NCI-H2081 (cell line): ENCODE measurements at places on chromosomes 2 and 18.

DNA sequence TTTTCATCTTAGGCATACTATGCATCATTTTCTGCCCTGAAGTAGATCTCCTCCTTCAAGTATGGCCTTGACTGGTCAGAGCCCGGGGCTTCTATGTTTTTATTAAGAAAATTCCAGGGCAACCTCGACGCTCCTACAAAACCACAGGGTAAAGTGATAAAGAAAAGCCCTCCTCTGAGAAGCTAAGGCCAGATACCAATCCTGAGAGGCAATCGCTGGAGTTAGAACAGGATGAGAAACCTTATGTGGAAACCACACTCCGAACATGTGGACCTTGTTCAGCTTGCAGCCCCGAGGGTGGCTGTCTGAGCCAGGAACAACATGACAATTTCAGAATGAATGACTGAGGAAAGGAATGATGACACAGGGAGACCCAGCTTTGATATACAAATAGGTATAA lies 35.6 kb downstream of the RMC1 start:
- DNase-seq = no peak

DNA sequence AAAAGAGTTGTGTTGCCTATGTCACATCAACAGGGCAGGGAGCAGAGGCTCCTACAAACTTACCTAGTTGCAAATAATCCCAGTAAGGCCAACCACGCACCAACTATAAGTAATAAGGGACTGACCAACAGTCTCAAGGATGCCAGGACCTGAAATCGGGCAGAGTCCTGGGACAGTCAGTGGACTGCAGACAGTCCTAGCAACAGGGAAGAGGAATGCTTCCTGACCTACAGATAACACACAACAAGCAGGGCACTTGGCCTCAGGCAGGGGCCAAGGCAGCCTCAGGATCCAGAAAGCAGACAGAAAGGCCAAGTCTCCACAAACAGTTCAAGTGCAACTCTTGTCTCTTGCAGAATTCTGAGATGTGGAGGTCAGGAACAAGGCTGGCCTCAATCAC lies 56.2 kb downstream of the GALNT14 start:
- no peak for DNase-seq

DNA sequence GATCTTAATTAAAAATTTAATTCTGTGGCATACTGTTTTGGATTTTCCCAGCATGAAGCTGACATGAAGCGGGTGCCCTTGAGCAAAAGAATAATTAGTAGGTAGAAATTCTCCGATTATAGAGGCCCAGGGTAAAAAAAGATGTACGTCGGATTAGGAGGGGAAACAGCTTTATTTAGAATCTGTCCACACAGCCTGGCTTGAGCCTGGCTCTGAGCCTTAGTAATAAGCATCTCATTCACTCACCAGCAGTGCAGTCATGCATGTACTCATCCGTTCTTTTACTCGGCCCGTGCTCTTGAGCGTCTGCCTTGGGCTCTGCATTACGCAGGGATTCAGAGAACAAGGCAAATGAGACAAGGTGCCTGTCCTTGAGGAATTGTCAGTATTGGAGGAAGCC lies 219.3 kb downstream of the AGAP1 start:
- DNase-seq = no peak

DNA sequence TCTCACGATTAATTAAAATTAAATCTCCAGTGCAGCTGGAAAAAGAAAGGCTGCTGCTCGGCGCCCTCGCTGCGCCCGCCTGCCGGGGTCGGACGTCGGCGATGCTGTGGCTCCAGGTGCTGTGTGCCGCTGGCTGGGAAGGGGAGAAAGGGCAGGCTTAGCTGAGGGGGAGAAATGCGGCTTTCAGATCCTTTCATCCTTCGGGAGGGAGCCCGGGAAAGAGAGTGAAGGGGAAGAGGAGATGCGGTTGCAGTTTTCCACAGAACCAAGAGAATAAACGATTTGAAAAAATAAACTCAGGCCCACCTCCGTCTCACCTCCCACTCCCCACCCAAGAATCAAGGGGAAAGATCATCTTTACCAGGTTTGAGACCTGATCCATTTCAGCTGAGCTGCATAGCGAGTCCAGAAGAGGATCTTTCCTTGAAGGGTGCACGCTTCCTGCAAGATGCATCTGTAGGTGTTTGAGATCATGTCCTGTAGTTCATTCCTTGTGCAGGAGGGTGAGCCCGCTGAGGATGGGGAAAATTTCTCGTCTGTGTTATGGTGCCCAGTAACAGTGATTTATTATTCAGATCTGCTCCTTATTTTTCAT lies 495 bp downstream of the TMEM169 start:
- peak; percentile 29 for DNase-seq

DNA sequence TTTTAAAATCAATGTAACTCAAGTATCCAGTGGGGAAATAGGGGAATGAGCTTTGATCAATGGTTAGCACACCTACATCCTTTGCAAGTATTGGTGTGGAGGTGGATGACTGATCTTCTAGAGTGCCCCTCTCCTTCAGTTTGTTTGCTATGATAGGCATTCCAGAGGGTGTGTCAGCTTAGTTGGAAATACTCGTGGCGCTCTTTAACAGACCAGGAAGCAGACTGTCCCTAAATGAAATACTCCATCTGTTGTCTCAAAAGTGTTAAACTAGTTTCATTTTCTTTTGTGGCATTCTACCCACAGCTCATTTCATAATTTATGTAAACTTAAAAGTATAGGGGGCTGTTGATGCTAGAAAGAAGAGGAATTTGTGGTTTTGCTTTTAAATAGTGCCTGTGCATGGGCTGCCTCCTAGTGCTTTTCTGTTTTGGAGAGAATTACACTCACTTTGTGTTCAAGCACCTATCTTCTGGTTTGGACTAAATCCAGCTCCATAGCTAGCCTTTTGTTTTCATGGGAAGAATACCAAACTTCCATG lies 66.2 kb downstream of the STAT1 start:
- no peak for DNase-seq

DNA sequence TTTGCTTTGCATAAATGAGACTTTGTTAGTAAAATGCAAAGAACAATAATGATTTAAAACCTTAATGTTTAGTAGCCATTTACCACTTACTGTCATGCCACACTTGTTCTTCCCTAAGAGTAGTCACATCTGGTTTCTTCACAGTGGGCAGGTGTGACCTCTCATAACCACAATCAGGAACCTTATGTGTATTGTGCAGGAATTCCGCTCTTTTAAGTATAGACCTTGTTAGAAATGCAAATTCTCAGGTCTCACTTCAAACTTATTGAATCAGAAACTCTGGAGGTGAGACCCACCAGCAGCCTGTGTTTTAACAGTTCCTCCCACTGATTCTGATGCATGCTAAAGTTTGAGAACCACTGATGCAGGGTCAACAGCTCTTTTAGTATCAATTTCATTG lies 518.8 kb upstream of the MEX3C start:
- DNase-seq = no peak

DNA sequence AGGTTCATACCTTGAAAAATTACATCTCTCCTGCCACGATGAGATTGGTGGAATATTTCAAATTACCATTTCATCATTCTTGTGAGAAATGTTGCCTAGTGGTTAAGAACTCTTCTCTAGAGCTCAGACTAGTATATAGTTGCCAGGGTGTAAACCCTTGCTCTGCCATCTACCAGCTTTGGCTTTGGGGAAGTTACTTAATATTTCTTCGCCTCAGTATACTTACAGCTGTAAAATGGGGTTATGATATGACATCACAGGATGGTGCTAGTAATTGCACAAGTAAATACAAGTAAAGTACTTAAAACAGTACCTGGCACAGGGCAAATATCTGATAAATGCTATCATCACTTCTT lies 1.5 kb downstream of the SPOPL start:
- DNase-seq = no peak

DNA sequence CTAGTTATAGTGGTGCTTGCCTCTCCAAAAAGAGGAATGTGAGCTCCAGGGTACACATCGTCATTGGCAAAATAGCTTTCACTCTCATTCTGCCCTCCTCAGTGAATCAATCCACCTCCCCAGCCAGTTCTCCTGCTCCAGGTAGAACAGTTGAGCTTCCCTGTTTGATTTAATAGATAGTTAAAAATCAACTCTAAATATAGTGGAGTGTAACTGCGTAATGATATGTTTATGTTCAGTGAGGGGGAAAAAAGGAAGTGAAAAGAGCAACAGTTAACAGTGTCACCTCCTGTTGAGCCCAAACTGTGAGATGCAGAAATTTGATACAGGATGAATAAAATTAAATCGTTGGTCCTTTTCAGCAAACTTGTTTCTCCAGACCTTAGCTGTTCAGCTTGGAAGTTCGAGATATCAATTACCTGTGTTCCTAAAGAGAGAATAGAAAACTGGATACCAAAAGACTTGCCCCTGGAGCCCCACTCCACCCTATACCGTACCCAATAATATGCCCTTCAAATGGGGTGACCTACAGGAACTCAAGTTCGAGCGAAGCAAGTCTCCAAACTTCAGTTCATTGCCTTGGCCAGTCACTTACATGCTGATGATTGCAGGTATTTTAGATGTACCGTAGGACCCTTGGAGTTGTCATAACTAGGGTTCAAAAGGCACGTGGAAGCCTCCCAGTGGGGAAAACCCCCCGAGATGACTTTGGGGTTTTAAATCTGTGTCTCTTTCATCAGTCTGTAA lies 708.4 kb downstream of the RNF144A start:
- peak; percentile 74 for DNase-seq

GRCh38 chr2:86194751-86195054 lies 559 bp downstream of the IMMT start:
- no peak for DNase-seq

DNA sequence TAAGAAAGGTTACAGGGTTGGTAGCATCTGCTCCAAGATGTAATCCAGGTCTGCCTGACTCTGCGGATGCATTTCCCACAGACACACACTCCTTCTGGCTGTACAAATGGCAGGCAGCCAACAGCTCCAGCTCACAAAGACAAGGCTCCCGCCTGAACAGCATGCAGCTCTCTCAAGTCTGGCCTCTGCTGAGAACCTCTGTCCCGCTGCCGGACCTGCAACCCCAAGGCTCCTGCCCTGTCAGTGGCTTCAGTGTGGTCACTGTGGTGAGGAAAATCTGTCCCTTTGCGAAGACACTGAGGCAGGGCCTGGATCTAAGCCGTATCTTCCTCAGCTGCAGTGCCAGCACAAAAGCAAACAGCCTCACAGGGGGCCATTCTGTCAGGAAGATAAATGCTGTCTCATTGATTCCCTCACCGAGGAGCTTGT lies 469.3 kb upstream of the MEX3C start:
- peak; percentile 47 for DNase-seq

- no peak for DNase-seq
These were observed 69.3 kb upstream of the CHN1 start for GRCh38 chr2:175074478-175074877.

- no peak for DNase-seq
These were observed 11.7 kb upstream of the SCRN3 start for GRCh38 chr2:174383796-174384195.

DNA sequence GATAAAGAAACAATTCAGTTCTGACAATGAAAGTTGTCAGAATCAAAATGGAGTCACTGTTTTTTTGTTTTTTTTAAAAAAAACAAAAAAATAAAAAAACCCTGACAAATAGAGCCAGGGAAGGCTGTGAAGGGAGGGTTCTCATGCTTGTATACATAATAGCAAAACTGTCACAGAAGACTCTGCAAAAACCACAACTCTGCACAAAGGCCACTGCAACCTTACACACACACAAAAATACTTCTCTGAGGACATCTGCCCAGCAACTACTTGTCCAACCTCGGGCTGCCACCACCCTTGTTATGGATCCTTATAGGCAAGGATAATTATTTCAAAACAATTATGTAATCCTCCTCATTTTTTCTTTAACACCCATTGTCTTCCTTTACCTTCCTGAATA lies 41.9 kb upstream of the C2orf66 start:
- no peak for DNase-seq

- DNase-seq = no peak
These were observed 356.6 kb downstream of the SPAG16 start for GRCh38 chr2:213640738-213641425.

GRCh38 chr2:12486205-12487118 lies 230.3 kb upstream of the TRIB2 start:
- DNase-seq = no peak

- no peak for DNase-seq
These were observed 80.1 kb downstream of the SDC1 start for GRCh38 chr2:20144861-20145260.

DNA sequence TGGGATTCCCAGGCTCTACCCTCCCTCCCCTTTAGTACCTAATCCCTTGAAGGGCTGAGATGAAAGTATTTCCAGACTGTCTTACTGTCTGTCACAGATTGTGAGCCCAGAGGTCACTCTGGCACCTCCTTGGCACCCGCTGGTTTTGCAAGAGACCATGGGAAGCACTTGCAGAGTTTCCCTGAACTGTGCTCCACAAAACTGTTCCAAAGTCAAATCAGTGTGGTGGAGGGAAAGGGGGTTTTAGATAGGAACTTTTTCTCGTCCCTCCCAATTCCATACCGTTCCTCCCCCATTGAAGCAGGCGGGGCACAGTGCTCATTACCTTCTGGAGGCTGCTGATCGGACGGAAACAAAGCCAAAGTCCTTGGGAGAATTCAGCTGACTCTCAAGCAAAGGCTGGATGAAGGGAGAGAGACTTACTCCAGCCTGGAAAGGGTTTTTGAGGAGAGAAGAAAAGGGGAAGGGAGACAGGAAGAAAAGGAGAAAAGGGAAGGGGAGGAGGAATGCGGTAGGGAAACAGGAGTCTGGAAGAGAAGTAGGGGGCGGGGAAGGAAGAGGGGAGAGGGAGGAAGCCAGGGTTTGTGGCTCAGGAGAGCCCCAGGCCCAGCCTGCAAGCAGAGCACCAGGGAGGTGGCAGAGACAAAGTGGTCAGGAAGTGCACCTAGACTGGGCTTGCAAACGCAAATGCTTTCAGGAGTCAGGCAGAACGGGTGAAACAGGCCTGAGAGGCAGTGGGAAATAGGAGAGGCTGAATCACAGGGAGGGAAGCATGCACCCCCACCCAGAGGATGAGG lies 88.4 kb upstream of the SP3 start:
- no peak for DNase-seq

- no peak for DNase-seq
These were observed 1027.9 kb upstream of the FAM98A start for GRCh38 chr2:34627003-34627402.

DNA sequence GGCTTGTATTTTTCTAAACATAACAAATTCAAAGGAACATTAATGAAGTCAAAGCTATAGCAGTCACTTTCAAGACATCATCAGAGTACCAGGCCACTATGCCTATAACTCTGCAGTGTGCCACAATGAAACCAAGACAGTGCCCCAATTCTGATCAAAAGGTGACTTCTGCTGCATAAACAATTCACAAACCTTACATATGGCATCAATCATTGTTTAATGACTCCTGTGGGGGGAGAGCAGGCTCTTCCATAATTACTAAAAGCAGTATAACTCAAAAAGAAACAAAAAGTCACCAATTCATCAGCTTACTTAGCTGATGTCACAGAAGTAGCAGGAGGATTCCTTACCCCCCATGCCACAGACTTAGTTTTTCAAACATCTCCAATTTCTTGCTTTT lies 15.5 kb downstream of the LPIN2 start:
- DNase-seq = no peak

DNA sequence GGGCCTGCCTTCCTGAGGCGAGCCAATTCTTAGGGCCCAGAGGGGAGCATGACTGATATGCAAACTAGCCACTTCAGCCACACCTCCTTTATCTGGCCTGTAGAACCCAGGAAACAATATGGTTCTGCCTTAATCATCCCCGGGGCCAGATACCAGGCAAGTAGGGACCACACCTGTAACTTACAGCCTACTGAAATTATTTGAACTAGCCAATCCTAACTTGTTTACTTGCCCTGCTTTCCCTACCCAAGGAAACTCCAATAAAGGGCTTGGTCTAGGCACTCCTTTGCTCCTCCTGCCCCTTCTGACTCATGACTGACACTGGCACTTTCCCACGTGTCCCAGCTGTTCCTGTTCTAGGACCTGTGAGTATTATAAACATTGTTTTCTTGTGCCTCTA lies 57.6 kb downstream of the MYOM1 start:
- DNase-seq = no peak

- no peak for DNase-seq
These were observed 57.4 kb downstream of the STK39 start for GRCh38 chr2:168189835-168190569.
